Stimulated activated CD4-positive, alpha-beta T cell treated with anti-CD3 and anti-CD28 coated beads, TNF-alpha, amount 100 ng/mL, for 1 hour (primary cell): ENCODE measurements at places on chromosomes 11 and 22.

- no peak for DNase-seq
Measured at GRCh38 chr11:126229858-126230540, 18.4 kb downstream of the FAM118B start.

GRCh38 chr22:38631724-38632123, 24.5 kb downstream of the FAM227A start:
- no peak for DNase-seq

DNA sequence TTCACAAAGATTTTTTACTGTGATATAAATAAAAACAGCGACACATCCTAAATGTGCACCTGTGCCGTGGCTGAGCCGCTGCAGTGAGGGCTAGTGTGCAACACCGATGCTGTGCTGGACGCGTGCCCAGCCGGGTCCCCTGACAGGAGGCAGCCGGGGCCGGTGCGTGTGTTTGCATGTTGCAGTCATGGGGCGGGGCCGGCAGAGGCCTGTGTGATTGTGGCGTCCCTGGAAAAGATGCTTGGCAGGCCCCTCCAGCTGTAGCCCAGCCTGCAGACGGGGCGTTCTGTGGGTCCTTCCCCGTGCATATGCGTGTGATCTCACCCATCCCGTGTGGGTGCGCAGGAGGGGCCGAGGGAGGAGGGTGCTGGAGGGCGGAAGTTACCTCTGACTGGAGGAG, 30.6 kb downstream of the MUC6 start:
- DNase-seq, result no peak

GRCh38 chr11:123504401-123504800, 74.3 kb downstream of the GRAMD1B start:
- DNase-seq, result no peak

DNA sequence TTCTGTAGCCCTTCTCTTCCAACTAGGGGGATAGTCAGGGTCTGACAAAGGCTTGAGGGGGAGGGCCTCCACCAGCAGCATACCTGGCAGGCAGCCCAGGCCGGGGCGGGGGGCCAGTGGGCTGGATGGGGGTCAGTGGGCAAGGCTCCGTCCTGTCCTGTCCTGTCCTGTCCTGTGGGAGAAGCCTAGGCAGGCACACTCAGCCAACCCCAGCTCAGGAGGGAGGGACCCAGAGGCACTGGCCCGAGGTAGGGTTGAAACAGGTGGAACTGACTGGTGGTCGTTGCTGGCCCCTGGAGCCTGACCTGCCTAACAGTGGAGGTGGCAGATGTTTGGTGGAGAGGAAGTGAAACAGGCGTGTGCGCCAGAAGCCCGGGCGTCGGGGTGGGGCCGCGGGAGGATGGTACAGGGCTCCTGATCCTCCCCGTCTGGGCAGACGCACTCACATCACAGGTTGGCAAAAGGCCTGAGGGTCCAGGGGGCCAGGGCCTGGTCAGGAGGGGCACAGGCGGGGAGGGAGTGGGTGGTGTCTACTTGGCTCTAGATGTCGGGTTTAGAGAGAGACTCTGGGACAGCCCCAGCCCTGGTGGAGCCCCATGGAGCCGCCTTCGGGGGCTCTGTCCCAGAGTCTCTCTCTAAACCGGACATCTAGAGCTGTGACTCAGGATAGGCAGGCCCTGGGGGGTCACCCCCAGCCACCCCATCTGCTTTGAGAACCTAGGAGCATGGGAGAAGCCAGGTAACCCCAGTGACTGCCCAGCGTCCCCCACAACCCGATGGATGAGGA, 32.5 kb upstream of the GRAMD4 start:
- no peak for DNase-seq

DNA sequence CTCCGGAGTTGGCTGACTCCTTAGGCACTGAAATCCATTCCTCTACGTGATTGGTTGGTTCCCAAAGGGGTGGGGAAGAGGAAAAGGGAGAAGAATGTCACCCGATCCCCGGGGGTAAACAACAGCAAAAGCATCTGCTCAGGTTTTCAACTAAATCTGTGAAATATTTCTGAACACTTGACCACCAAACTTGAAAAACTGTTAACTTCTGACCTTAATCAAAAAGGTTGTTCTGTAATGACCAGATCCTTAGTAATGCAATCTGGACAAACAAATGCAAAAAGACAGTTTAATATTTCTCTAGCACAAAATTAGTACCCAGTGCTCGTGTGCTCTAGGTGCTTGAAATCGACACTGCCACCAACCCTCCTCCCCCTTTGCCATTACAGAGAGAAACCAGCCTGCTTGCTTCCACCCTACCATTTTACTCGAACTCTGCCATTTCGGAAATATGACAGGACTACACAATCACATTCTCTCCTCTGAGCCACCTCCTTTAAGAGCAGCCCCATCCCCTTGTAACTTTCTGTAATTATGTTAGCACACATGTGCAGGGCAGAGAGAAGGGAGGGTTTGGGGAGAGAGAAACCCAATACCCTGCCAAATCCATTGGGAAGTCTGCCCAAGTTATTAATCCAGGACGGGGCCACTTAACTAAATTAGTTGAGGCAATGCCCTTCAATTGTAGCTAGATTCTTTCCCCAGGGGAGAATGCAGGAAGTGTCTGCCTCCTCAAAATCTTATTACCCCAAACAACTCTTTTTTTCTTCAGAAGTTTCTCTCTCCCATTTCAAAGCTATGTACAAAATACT, 113.8 kb downstream of the RBFOX2 start:
- DNase-seq, result no peak

GRCh38 chr11:94169516-94169915, 40.9 kb downstream of the PANX1 start:
- no peak for DNase-seq

DNA sequence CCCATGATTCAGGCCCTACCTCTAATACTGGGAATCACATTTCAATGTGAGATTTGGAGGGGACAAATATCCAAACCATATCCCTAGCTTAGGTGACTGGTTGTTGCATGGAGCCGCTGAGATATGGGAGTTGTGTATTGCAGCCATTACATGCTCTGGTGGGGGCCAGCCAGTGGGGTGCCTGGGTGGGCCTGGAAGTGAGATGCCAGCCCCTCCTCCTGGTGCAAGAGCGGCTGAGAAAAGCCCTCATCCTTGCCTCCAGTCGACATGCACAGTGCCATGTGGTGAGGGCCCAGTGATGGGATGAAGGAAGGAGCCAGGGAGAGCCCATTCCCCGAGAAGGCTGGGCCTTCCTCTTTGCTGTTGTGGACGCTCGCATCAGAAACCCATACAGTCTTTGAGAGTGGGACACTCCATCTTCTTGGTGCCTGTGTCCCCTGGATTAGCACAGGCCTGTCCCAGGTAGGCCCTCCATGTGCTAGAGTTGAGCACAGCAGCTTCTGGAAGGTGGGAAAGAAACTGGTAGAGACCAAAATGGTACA, 1043.0 kb downstream of the TBC1D22A start:
- DNase-seq, result no peak

- no peak for DNase-seq
Measured at GRCh38 chr11:73019449-73019848, 122.7 kb downstream of the FCHSD2 start.

GRCh38 chr11:13168271-13168670, 109.3 kb upstream of the BMAL1 start:
- no peak for DNase-seq

- no peak for DNase-seq
Measured at GRCh38 chr11:1335264-1335810, 25.9 kb upstream of the TOLLIP start.

DNA sequence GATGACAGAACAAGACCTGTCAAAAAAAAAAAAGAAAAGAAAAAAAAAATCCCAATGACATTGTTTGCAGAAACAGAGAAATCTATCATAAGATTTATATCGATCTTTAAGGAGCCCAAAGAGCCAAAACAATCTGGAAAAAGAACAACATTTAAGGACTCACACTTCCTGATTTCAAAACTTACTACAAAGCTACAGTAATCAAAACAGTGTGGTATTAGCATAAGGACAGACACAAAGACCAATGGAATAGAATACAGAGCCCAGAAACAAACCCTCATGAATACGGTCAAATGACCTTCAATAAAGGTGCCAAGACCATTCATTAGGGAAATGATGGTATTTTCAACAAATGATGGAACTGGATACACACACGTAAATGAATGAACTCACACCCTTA, 12.2 kb downstream of the ARVCF start:
- DNase-seq, result no peak

- no peak for DNase-seq
Measured at GRCh38 chr11:120561286-120561685, 49.7 kb downstream of the GRIK4 start.

GRCh38 chr11:30197869-30198268, 32.9 kb upstream of the FSHB start:
- no peak for DNase-seq

GRCh38 chr11:75924966-75925784, 110.2 kb downstream of the UVRAG start:
- DNase-seq, result no peak

GRCh38 chr22:47195156-47195483, 432.7 kb downstream of the TBC1D22A start:
- no peak for DNase-seq

- DNase-seq, result no peak
Measured at GRCh38 chr22:35407362-35407761, 7.4 kb downstream of the MCM5 start.

GRCh38 chr11:77217156-77217555, 84.3 kb downstream of the GDPD4 start:
- no peak for DNase-seq

DNA sequence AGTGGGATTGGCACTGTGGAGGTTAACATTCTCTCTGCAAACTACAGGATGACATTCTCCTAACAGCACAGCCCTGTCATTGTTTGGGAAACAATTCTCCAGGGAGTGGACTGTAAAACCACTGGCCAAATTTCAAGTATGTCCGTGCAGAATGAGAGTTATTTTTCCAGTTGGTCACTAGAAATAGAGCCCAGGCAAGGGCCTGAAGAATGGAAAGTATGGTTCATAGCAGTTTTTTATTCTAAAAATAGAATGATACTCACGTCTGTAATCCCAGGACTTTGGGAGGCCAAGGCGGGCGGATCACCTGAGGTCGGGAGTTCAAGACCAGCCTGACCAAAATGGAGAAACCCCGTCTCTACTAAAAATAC, 39.0 kb upstream of the CD44 start:
- DNase-seq, result no peak

DNA sequence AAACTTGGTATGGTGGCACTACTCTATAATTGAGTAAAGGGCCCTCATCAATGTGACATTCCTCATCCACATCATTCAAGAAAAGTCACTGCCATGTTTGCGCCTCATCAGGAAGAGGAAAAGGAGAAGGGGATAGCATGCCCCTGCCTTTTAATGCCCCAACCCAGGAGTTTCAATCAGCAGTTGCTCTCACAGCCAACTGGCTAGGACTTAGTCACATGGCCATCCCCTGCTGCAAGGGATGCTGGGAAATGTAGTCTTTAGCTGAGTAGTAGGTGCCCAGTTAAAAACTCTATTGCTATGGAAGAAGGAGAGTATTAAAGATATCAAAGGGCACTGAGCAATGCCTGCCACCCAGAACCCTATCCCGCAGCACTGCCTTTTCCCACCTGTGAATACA, 10.9 kb upstream of the CCND1 start:
- DNase-seq, result no peak

DNA sequence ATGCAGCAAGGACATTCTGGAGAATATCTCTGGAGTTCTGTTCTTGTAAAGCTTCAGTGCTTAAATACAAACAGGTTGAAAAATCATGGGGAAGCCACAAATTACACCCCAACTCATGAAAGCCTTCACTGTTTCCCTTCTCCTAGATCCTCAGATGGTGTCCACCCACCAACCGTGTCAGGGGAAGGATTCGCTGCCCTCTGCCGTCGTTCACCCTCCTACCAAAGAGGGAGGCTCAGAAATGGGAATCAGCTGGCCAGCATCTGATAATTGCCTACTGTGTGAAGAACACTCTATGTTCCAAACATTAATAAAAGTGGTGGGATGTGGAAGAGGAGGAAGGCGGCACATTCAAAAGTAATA, 7.4 kb upstream of the HEPACAM start:
- DNase-seq, result no peak

DNA sequence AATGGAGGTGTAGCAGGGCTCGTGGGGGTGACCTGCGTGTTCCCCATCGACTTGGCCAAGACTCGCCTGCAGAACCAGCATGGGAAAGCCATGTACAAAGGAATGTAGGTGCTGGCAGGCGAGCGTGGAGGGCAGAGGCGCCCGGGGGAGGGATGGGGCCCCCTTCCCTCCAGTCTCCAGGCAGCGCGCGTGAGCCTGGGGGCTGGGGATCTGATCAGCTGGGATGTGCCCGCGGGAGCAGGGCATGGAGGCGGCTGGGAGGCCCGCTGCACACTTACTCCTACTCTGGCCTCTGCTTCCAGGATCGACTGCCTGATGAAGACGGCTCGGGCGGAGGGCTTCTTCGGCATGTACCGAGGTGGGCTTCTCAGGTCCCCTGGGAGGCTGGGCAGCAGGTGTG, 17.8 kb downstream of the SLC25A18 start:
- no peak for DNase-seq

- no peak for DNase-seq
Measured at GRCh38 chr11:104057908-104058307, 21.5 kb downstream of the DDI1 start.

DNA sequence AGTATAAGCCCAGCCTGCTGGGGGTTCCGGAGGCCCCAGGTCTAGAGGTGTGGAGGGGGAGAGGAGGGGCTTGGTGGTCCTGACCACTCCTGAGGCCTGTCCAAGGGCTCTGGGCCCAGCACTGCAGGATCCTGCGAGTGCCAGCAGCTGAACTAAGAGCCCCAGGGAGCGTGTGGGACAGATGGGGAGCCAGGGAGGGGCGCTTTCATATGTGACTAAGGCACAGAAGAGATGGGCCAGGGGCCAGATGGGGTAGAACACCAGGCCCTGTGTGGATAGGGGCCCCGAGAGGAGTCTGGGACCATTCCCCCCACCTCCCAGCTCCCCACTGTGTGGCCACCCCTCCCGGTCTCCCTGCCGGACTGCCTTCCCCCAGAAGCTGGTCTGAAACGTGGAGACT, 18.4 kb downstream of the MAFF start:
- no peak for DNase-seq

DNA sequence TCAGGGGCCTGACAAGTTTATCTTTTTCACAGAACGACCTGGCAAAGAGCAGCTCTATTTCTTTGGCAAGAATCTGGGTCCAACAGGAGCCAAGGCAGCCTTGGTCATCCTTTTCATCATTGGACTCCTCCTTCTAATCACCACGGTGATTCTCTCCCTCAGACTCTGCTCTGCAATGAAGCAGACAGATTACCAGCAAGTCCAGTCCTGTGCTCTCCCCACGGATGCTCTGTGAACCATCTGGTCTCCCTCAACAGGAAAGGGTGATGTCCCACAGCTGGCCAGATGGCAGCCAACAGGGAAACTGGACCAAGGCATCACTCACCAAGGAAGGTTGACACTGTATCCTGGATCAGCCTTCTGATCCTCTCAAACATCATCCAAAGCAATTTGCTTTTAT, 17.0 kb upstream of the PANX1 start:
- no peak for DNase-seq

GRCh38 chr11:10857709-10858438, at the start of gene ZBED5:
TSS of gene ZBED5 (minus strand) at chr11:10858053. CDS start at chr11:10854945, 3,108 bp downstream.
- DNase-seq, result peak; percentile 85

- DNase-seq, result peak; percentile 62
Measured at GRCh38 chr22:38681582-38682335, at the start of gene TOMM22. TSS of gene TOMM22 (plus strand) at chr22:38681957. CDS start at chr22:38681979, 22 bp downstream.
